ENCODE measurements at places on chromosomes 2 and 18.

DNA sequence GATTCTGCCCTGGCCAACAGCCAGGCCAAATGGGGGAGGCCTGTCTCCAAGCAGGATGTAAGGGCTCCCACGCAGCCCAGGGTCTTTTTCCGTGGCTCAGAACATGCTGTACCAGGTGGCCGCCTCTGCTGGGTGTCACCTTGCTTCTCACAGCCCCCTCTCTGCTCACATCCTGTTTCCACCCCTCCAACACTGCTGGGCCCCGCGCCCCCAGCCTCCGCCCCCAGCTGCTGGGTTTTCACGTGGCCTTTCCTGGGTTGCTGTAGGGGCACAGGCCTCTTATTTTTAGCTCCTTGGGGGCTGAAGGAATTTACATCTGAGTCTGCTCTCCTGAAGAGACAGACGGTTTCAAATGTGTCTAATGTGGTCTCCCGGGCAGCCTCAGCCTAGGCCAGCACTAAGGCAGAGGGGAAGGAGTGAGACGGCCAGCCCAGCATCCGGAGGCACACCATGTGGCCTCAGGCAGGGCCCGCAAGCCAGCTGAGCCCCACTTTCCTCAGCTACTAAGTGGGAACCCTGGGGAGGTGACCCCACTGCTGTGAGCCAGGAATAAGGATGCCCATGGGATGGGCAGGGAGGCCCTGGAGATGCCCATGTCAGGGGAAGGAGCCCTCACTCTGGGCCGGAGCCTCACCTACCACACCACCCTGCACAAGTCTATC is 18.7 kb upstream of the DUSP2 start:
- no peak for DNase-seq

GRCh38 chr18:59697236-59697932 is at the start of gene CCBE1:
Gene CCBE1, minus strand, starts transcription at chr18:59697423.
- peak; percentile 45 for DNase-seq

GRCh38 chr2:227643990-227644551 is 22.5 kb upstream of the SCYGR5 start:
- DNase-seq = no peak

GRCh38 chr18:7908681-7909299 is 341.7 kb downstream of the PTPRM start:
- DNase-seq = no peak

DNA sequence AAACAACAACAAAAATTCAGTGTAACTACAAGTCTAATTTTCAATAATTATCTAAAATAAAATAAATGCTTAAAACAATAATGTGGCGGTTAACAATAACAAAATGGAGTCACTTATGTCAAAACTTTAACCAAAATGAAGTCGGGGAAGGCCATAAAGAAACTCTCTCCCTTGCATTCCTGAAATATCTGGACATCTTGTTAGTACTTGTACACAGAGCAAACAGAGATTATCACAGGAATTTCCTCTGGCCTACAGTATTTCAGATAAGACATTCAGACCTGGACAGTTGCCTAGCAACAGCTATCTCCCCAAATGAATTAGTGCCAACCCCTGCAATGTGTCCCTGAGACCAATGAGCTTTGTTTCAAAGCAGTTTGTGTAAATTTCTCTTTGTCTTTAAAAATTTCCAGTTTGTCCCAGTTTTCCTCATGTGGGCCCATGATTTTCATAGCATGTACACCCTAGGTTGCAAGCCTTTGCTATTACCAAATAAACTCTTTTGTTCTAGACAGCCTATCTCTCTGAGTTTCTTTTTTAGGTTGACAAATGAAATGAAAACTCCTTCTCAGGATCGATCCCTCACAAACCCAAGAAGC is 68.6 kb downstream of the EXOC6B start:
- DNase-seq = peak; percentile 74

Measured in hematopoietic multipotent progenitor cell treated with erythropoietin and hydrocortisone succinate and interleukin-3 and kit ligand, for 6 days (in vitro differentiated cells).